ENCODE measurements at places on chromosomes 3 and 15.

DNA sequence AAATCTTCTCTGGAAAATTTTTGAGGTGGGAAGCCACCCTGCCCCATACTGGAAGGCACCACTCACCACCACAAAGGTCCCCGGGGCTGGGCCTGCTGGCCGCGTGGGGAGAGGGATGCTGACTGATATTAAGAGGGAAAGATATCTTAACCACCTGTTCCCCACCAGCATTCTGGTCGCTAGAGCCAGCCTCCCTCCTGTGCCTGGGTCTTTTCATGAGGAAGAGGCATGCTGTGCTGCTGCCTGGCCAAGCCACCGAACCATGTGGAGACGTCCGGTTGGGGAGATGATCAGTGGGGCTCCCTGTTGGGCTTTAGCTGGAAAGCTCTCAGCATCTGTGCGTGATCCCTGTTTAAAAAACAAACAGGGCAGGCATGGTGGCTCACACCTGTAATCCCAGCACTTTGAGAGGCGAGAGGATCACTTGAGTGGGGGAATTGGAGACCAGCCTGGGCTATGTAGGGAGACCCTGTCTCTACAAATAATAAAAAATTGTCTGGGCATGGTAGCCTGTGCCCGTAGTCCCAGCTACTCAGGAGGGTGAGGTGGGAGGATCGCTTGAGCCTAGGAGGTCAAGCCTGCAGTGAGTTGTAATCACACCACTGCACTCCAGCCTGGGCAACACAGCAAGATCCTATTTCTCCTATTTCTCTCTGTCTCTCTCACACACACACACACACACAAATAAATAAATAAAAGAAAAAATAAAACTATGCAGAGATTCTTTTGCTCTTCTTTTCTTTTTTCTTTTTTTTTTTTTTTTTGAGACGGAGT, 1.0 kb downstream of the KLHL18 start:
- peak; percentile 5 for DNase-seq

DNA sequence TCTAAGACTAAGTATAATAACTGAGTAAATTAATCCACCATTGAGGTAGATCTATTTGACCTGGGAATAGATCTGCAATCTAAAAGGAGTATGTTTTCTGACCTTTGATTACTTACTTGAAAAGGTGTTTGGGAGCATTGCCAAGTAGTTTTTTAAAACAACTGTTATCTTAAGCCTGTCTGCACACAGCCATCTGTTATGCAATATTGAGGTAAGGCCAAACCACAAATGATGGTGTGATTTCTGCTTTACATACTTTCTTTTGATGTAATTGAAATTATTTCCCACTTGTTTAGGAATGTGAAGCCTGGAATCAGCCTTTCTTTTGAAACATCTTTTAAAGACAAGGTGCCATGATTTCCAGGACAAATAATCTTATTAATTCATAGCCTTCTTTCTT, 274.0 kb downstream of the BBX start:
- no peak for DNase-seq

DNA sequence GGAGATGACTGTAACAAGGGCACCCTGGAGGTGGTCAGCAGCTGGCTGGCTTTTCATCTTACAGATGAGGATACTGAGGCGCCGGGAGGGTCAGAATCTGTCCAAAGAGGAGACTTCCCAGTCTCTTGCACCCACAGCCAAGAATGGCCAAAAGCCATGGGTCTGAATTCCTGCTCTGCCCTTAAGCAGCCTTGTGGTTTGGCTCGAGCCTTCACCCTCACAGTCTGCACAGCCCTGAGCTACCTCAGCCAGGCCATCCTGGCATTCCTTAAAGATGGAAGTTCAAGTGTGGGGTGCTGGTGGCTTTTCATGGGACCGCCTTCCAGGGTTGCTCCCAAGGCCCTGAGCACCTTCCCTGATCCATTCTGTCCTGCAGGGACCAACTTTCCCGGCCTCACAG, 59.2 kb downstream of the CACNA2D2 start:
- no peak for DNase-seq

DNA sequence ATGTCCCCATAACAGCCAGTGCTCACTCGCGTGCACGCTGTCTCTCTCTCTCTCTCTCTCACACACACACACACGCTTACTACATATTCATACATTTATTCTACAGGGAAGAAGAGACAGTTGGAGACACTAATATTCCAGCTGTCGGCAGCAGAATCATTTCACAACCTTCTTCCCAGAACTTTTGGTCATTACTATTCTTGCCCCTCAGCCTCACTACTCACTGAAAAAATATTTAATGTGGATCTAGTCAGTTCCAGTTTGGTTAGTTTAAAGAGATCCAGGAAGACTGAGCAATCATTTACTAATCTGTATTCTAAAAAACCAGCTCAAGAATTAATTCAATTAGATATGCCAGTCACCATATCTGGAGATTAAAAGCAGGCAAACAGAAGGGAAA, 394.9 kb downstream of the PTPRG start:
- no peak for DNase-seq

GRCh38 chr3:62051506-62051905, 321.8 kb downstream of the FEZF2 start:
- DNase-seq: no peak

GRCh38 chr15:47963265-47963664, 157.5 kb upstream of the SLC24A5 start:
- DNase-seq: no peak

- DNase-seq: no peak
Observed at GRCh38 chr3:40873476-40873875, 325.8 kb upstream of the CTNNB1 start.

- DNase-seq: no peak
Observed at GRCh38 chr3:37221407-37221806, 47.0 kb upstream of the LRRFIP2 start.

- no peak for DNase-seq
Observed at GRCh38 chr15:33738941-33739664, 229.2 kb upstream of the CHRM5 start.

GRCh38 chr3:149506965-149507364, 32.5 kb downstream of the TM4SF4 start:
- peak; percentile 32 for DNase-seq

DNA sequence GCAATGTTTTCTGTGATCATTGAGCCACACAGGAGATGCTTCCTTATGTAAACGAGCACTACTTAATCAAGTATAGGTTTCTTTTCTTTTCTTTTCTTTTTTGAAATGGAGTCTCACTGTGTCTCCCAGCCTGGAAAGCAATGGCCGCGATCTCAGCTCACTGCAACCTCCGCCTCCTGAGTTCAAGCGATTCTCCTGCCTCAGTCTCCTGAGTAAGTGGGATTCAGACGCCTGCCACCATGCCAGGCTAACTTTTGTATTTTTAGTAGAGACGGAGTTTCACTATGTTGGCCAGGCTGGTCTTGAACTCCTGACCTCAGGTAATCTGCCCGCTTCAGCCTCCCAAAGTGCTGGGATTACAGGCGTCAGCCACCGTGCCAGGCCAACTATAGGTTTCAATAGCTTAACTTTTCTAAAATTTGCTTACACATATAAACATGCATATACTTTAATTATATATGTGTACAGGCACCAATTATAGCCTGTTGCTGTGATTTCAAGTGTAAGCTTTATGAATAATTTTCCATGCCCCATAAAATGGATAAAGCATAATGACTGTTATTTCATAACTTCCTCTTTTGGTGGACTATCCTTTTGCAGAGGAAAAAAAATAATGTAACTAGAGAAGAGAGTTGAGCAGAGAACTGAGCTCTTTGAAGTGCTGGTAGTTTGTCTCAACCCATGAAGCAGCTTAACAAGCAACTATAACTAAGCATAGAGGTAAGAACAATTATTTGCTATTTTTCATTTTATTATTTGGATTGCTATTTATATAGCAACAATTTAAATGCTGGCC, 24.8 kb upstream of the MBNL1 start:
- peak; percentile 75 for DNase-seq

DNA sequence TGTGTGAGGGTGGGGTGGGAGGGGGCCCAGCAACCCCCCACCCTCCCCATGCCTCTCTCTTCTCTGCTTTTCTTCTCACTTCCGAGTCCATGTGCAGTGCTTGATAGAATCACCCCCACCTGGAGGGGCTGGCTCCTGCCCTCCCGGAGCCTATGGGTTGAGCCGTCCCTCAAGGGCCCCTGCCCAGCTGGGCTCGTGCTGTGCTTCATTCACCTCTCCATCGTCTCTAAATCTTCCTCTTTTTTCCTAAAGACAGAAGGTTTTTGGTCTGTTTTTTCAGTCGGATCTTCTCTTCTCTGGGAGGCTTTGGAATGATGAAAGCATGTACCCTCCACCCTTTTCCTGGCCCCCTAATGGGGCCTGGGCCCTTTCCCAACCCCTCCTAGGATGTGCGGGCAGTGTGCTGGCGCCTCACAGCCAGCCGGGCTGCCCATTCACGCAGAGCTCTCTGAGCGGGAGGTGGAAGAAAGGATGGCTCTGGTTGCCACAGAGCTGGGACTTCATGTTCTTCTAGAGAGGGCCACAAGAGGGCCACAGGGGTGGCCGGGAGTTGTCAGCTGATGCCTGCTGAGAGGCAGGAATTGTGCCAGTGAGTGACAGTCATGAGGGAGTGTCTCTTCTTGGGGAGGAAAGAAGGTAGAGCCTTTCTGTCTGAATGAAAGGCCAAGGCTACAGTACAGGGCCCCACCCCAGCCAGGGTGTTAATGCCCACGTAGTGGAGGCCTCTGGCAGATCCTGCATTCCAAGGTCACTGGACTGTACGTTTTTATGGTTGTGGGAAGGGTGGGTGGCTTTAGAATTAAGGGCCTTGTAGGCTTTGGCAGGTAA, 8.1 kb downstream of the FAM131A start:
- peak; percentile 80 for DNase-seq

GRCh38 chr3:29693863-29694262, 413.0 kb downstream of the RBMS3 start:
- no peak for DNase-seq

DNA sequence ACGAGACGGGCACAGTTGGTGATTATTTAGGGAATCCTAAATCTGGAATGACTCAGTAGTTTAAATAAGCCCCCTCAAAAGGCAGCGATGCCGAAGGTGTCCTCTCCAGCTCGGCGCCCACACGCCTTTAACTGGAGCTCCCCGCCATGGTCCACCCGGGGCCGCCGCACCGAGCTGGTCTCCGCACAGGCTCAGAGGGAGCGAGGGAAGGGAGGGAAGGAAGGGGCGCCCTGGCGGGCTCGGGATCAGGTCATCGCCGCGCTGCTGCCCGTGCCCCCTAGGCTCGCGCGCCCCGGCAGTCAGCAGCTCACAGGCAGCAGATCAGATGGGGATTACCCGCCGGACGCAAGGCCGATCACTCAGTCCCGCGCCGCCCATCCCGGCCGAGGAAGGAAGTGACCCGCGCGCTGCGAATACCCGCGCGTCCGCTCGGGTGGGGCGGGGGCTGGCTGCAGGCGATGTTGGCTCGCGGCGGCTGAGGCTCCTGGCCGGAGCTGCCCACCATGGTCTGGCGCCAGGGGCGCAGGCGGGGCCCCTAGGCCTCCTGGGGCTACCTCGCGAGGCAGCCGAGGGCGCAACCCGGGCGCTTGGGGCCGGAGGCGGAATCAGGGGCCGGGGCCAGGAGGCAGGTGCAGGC, 318.0 kb downstream of the FGF12 start:
- peak; percentile 3 for DNase-seq

- no peak for DNase-seq
Observed at GRCh38 chr15:41561104-41561776, 2.2 kb downstream of the TYRO3 start.

GRCh38 chr3:50246517-50246954, 10.5 kb downstream of the GNAI2 start:
- peak; percentile 79 for DNase-seq

DNA sequence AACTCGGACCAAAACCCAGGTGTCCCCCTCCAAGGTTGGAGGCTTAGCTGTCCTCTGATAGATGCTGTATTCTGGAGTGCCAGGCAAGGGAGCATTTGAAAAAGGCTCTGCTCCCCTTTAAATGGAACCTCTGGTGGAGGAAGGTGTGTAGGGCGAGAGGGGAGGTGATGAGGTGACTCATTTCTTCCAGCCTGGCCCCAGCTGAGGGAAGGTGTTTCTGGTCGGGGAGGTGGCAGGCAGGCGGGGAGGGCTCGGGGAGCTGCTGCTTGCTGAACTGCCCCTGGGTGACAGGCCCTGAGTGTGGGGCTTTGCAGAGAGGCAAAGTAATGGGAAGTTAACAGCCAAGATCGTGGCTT, 18.8 kb downstream of the PSTPIP1 start:
- no peak for DNase-seq

DNA sequence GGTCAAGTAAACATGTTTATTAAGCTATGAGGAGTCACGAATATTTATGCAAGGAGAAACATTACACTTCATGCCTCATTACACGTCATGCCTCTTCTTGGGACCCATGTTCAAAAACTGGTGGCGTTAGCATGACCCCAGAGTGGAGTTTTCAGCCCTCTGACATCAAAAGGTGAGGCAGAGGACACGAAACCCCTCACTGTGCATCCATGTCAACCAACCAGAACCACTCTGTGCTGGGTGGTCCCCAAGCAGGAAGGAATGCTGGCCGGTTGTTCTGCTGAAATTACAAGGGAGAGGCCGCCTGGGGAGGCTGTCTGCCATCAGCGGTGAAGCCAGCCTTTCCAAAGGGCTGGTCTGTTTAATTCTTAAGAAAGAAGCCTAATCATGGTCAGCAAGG, 83.4 kb downstream of the GABRB3 start:
- DNase-seq: no peak

DNA sequence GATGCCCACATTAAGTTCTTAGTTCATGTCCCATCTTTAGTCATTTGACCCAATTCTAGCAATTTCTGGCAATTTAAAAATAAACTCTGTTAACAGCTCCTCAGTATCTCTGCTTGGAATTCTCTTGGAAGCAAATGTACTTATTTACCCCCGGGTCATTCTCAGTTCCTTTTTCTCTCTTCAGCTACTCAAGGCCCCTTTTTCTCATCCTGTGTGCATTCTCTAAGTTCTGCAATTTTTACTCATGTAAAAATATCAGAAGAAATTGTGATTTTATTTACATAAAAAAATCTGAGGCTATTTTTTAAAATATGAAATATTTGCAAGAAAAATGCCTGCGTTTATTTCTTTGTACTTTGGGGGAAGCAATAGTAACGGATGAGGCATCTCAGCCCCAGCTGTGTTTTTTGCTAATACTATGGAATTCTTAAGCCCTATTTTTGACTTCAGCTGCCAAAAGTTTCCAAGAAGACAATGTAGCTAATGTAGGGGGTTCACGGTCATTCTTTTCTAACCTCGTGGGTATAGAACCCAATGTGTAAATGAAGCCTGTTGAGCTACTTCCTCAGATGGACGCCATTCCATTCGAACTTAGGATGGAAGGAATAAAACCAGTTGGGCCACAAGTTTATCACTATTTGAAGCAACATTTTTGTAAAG, 20.0 kb downstream of the CERS3 start:
- DNase-seq: peak; percentile 14

DNA sequence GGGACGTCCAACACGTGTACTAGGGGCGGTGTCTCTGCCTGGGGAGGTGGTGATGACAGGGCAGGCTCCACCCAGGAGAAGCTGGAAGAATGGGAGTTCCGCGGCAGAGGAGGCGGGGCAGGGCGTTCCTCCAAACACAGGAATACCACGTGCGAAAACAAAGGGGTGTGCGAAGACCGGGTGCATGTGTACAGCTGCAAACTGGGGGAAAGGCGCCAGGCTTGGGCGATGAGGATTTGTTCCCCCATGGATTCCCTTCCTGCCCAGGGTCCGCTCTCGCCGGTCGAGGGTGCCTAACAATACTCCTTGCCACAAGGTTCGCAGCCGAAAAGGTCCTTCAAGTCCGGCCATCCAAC, 500 bp upstream of the ZSCAN2 start:
- peak; percentile 91 for DNase-seq
